ENCODE measurements at places on chromosomes 16 and 17.

- peak; percentile 92 for DNase-seq
Observed at GRCh38 chr16:89917773-89918452, 749 bp upstream of the MC1R start.

DNA sequence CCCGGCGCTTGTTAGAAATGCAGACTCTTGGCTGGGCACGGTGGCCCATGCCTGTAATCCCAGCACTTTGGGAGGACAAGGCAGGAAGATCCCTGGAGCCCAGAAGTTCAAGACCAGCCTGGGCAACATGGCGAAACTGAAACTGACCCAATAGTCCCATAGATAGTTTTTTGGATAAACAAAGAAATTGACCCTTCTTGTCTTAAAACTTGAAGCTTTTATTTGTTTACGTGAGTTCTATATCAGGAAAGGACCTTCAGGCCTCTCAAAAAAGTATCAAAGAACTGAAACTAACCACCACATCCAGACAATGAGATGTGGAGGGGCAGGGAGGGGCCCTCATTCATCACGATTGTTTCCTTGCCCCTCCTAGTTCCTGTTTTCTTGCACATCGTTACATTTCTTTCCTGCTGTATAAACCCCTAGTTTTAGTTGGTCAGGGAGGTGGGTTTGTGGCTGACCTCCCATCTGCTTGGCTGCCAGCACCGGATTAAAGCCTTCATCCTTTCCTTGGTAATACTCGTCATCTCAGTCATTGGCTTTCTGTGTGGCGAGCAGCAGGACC, 29.9 kb upstream of the PRM1 start:
- no peak for DNase-seq

DNA sequence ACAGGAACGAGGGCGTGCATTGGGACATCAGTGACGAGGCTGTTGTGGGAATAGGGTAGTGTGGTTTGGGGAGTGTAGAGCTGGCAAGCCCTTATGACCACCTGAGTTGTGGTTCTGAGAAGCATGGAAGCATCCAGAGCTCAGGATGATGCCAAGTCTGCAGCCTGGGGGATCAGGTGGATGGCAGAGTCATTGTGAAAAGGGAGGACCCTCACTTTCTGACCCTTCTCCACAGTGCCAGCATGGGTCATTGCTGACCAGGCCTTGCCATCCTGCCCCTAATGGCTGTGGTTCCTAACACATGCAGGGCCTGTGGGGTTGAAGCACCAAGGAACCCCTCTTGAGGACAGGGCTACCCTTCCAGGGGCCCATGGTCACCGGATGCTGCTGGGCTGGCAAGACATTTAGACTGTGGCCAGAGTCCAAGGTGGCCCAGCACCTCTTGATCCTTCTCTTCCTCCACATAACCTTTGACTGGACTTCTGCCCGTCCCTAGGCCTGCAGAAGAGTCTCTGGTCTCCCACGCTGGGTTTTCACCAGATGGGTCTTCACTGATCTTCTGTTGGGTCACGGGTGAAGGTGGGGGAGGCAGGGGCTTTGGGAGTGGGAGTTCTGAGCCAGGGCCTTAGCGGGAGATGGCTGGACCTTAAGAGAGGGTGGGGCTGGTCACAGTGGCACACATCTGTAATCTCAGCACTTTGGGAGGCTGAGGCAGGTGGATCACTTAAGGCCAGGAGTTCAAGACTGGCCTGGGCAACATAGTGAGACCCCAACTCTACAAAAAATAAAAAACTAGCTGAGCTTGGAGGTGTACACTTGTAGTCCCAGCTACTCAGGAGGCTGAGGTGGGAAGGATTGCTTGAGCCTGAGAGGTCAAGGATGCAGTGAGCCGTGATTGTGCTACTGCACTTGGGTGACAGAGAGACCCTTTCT, 2.0 kb upstream of the PLA2G15 start:
- DNase-seq, result no peak

DNA sequence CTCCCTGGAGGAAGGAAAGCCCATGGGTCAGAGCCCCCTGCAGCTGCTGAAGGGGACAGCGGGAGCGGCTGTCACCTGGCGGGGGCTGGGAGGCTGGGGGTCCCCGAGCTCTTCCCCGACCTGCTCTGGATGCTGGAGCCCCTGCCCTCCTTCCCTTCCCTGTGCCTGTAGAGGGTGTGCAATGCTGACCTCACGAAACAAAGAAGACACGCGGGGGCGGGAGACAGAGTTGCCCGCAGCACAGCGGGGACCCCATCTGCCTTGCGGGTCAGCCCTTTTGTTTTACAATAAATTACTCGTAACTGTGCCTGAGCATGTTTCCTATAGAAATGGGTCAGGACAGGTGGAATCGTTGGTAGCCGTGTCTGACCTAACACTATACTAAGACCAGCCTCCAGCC, 6.3 kb downstream of the SECTM1 start:
- no peak for DNase-seq

DNA sequence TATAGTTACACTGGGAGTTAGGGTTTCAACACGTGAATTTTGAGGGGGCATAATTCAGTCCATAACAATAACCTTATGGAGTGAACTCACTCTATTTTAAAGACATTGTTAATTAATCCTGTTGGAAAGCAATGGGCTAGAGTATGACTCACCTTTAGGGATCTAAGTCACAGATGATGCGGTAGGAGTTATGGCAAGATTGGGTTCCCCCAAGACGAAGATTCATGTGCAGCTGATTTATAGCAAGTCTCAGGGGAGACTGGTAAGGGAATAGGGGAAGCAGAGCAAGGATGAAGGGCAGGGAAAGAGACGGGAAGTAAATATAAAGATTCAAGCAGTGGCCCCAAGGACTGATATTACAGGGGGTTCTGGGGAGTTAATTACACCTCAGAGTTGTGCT, 159.6 kb upstream of the DNAH9 start:
- DNase-seq, result no peak

GRCh38 chr17:20313306-20313705, 154.0 kb downstream of the LGALS9B start:
- no peak for DNase-seq

DNA sequence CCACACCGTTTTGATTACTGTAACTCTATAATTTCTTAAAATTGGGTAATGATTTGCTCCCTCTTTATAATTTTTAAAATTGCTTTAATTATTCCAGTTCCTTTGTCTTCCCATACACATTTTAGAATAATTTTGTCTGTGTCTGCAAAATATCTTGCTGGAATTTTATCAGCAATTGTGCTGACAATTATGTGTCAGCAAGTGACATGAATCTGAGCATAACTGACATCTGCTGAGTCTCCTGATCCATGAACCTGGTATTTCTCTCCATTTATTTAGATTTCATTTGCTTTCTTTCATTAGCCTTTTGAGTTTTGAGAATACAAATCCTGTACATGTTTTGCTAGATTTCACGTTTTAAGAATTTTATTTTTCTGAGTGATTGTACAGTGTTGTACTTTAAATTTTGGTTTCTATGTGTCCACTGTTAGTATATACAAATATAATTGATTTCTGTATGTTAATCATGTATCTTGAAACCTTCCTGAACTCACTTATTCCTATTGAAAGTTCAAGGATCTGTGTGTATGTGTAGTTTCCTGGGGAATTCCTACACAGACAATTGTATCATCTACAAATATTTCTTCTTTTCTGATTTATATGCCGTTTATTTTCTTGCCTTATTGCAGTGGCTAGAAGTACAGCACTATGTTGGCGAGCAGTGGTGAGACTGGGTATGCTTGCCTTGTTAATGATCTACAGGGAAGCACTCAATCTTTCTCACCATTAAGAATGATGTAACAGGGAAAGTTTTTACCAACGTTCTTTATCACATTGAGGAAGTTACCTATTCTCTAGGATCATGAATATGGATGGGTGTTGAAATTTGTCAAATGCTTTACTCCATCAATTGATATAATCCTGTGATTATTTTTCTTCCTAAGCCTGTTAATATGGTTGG, 45.2 kb downstream of the N4BP1 start:
- no peak for DNase-seq

GRCh38 chr16:10918294-10919002, 23.8 kb downstream of the DEXI start:
- DNase-seq, result peak; percentile 96

GRCh38 chr16:66578651-66579531, at the start of gene CMTM2:
Gene CMTM2, plus strand, starts transcription at chr16:66579463. Its CDS starts 145 bp downstream, at chr16:66579608.
- DNase-seq, result no peak

DNA sequence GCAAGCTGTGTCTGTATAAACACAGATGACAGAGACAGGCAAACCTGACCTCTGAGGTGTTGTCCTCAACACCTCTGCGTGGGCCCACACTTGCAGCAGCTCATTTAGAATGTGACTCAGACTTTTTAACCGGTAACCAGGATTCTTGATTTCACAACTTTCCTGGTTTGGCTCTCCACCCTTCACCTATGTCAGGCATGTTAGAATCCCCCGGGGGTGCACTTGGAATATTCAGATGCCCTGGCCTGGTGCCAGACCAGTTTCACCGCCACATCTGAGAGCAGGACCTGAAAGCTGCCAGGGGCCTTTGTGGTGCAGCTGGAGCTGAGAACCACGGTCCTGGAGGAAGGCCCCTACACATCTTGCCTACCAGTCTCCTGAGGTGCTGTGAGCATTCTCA, 4.8 kb downstream of the DHODH start:
- no peak for DNase-seq

GRCh38 chr17:46044989-46045388, 45.9 kb downstream of the STH start:
- DNase-seq, result no peak

GRCh38 chr17:60390186-60390585, 1.7 kb downstream of the USP32 start:
- no peak for DNase-seq

All from ELF-1 (cell line).